ENCODE measurements at places on chromosomes 7 and 10.

DNA sequence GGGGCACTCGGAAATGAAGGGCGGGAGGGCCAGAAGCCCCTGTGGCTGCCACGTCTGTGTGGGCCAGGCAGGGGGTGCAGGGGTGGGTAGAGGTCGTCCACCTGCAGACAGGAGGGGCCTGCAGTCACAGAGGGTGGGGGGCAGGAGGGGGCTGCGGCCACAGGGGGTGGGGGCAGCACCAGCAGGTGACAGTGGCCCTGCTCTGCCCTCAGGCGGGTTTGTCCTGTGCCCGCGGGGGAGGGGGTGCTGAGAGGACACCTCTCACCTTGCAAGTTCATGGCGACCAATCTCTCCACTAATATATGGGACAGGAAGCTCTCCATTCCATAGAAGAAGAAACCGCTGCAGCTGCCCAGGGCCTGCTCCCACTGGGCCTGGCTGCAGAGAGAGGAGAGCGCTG lies 26.6 kb upstream of the NKX6-2 start:
- no peak for DNase-seq

DNA sequence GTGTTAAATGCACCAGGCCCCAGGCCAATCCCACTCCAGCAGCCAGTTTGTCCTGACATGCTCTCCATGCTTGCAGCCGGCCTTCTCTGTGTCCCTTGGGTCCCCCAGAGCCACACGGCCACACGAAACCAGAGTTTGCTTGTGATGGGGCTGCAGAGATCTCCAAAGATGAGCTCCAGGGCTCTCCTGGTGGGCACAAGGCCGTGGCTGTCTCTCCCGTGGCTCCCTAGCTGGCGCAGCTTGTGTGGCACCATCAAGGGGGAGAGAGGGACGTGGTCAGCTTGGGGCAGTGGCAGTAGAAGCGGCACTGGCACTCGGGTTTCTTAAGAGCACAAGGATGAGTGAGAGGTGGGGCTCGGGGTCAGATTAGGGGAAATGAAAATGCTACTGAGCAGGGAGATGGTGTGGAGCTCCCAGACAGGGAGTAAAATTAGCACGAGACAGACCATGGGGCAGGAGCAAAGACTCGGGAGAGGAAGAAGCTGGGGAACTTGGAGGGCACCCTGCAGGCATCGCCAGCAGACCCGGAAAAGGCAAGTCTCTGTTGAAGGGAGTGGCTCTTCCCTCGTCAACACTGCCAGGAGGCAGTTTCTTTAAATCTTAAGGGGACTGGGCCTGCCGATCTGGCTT lies 572.5 kb upstream of the FOXK1 start:
- DNase-seq: no peak

GRCh38 chr7:130092598-130092997 lies 22.3 kb downstream of the KLHDC10 start:
- no peak for DNase-seq

GRCh38 chr10:73791871-73792400 lies 6.5 kb downstream of the ZSWIM8 start:
- DNase-seq: no peak

DNA sequence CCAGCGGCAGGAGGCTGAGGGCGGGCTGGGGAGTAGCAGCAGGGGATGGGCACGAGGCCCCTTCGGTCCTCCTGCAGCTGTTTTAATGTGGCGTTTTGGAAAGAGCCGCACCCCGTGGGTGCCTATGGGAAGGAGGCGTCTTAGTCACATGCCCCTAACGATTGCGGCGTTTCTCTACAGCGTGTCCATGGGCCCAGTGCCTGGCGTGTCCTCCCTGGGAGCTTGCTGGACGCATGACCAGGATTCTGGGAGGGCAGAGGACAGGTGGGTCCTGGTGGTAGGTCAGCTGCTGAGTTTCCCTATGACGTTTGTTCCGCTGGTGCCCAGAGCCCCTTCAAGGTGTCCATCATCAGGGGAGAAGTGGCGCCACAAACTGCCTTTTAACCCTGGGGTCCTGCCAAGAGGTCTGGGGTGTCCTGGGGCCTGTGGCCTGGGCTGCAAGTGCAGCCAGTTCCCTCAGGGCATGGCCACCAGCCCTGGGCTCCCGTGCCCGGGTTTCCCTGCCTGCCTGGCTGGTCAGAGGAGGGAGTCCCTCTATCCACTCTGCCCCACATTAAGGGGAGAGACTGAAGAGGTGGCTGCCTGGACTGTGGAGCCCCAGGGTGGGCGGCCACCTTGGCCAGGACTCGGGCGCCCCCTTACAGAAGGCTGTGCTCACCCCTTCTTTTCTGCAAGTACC lies 48.7 kb downstream of the PWWP2B start:
- DNase-seq: no peak

DNA sequence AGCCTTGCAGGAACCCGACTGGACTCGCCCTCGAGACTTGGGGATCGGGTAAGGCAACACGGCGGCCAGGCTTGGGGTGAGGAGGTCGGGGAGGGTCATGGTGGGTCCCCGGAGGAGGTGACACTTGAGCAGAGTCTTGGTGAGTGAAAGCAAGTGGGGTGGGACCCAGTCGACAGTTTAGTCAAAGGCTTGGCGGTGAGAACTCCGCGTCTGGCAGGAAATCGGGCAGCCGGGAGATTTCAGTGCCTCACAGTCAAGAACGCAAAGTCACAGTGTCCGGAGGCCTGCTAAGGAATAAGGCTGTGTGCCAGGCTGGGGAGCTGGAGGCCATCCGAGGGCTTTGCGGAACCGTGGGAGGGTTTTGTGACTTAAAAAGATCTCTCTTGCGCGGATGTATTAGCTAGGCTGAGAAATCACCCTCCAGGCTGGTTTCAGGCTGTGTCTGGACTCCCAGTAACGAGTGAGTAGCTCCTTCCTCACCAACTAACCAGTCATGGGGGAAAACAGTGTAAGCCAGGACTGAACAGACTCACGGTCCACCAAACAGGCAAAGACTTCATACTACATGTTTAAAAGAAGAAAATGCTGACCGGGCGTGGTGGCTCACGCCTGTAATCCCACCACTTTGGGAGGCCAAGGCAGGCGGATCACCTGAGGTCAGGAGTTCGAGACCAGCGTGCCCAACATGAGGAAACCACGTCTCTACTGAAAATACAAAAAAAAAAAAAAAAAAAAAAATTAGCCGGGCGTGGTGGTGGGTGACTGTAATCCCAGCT lies 613 bp downstream of the AP5Z1 start:
- DNase-seq: no peak
